Nucleus accumbens (tissue), 56 donors: ENCODE measurements at places on chromosomes 2 and 18.

DNA sequence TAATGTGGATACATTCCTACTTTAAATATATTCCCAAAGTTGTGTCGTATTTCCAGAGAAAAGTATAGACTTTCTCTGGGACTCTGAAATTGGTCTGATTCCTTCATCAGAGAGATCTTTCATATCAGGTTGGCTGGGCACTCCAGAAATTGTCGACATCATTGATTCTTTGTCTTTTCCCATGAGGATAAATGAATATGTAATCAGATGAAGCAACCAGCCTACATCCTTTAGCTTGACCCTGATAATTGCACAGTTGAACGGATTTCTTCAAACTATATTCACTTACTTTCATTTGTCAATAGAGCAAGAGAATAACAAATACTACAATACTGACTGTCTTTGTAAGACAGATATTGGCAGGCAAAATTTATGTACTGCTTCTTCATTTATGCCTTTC, 680.2 kb upstream of the LRRTM4 start:
- no peak for DNase-seq

DNA sequence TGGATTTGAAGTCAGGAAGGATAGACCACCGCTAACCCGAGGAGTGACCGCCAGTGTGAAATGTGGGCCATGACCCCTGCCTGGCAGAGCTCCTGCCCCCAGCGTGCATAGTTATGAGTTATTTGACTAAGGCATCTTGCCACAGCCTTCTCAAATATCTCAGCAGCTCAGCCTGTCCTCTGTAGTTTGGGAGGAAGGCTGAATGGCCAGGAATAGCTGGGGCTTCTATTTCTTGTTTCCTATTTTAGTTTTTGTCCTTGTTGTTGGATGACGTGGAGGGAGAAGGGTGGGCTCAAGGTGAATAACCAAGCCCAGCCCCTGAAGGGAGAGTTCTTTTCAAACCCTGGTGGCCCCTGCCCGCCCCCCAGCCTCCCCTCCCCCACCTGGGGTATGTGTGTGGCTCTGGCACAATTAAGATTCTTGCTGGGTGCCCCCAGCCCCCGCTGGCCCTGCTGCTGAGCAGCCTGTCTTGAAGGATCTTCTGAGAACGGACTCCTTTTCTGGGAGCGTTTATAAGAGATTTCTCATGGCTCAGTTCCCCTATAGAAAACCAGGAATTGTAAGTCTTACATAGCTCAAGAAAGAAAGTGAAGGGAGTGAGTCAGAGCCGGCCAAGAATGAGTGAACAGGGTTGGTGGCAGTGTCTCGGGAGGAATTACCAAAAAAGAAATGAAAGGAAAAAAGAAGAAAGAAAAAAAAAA, 157.4 kb downstream of the GLI2 start:
- no peak for DNase-seq

GRCh38 chr2:238868067-238868524, 20.2 kb downstream of the TWIST2 start:
- DNase-seq, result no peak

DNA sequence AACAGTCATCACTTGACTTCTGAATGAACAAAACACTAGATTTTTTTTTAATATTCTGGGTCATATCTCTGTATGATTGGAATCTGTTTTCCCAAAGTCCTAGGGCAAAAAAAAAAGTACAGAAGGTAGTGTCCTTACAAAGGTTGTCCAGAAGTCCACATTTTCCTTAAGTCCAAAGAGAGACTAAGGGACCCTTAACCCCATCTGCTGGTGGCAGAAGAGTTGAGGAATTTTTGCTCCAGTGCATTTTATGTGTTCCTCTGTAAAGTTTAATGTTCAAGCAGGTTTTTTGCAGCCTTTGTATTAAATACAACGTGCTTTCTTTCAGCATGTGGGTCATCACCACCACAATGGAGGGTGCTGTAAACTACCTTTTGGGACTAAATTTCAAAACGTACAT, 215.9 kb downstream of the SP3 start:
- no peak for DNase-seq

DNA sequence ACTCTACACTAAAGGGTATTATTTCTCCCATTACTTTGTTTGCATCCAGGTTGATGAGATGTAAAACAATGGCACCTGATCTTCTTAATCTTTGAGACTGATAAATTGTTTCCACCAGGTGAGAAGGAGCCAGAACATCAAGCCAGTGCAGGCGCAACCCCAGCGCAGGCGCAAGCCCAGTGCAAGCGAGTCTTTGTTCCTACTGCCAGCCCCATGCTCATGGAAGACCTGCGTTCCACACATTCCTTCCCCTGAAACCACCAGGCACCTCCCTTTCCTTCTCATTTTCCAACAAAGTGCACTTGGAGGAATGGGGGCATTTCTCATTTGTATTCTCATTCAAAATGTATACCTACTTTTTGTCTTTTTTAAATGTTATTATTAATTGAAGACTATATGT, 188.7 kb upstream of the SMAD2 start:
- no peak for DNase-seq

DNA sequence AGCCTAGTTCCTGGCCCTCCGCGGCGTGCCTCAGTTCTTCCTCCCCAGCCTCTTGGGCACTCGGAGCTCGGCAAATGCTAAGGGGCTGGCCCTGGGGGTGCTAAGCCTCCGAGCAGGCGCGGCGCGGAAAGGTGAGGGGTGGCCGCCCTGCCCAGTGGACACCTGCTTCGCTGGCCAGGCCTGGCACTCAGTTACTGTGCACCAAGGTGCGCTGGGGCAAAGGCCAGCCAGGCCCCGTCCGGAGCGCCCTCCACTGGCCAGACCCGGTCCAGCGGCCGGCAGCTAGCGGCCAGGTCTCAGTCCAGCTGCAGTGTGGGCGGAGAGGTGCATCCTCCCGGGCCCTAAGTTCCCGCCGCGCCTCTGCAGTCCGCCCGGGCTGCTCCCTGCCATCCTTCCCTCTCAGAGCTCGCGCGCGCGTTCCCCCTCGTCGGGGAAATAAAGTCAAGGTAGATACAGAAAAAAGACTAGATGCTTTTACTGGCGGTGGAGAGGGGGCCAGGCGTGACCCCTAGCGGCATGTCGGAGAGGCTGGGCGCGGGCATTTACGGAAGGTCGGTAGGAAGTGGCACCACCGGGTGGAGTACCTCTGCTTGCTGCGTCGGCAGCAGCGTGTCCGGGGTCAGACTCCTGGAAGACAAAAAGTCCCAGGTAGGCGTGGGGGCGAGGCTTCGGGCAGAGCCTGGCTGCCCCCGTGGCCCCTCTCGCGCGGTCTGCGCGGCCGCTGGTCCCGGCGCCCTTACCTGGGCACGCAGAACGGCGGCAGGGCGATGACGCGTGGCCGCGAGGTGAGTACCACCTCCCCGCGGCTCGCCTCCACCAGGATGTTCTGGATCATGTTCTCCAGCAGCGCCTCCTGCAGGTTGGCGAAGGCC, 9.4 kb upstream of the CRYBA2 start:
- no peak for DNase-seq

- DNase-seq, result no peak
Observed at GRCh38 chr2:222706616-222707015, 35.2 kb downstream of the MOGAT1 start.

DNA sequence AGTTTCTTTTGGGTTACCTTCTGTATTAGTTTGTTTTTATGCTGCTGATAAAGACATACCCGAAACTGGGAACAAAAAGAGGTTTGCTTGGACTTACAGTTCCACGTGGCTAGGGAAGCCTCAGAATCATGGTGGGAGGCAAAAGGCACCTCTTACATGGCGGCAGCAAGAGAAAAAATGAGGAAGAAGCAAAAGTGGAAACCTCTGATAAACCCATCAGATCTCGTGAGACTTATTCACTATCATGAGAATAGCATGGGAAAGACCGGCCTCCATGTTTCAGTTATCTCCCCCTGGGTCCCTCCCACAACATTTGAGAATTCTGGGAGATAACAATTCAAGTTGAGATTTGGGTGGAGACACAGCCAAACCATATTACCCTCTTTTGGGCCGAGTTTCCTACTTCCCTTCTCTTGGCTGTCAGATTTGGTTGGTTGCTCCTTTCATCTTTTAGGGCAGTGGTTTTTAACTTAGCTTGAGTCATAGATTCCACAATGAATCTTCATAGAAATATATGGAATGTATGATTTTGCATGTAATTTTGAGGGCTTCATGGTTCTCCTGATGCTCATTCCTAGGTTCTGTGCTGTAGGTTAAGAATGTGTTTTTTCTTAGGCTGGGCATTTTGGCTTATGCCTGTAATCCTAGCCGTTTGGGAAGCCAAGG, 44.2 kb downstream of the CEP192 start:
- DNase-seq, result no peak

GRCh38 chr2:133636287-133636686, 68.0 kb upstream of the NCKAP5 start:
- no peak for DNase-seq

DNA sequence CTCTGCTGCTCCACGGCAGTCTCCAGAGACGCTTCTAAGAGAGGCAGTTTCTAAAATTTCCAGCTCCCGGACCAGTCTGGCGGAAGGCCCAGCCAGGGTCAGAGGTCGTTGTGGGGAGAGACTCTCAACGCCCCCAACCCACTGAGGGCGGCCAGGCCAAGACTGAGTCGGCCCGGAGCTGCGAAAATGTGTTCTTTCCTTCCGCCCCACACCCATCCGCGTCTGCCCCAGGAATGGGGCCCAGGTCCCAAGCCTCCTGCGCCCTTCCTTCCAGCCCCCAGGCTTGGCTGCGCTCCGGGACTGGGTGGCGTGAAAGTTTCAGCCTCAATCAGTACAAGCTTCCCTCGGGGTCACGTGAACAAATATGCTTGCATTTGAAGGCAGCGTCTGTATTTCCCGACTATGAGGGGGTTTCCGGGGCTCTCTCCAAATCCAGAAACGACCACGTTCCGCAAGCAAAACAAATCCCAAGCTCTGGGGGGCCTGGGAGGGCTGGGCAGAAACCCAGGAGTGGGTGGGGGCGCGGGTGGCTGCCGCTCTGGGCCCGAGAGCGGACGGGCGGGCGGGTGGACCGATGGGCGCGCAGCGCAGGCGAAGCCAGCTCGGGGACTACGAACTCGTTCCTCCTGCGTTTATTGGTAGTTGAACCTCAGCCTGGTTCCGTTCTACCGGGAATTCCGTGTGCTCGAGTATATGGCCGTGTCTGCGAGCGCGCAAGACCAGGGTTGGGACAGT, 3.3 kb downstream of the HOXD3 start:
- DNase-seq, result no peak

- no peak for DNase-seq
Observed at GRCh38 chr2:64524604-64525316, 632 bp downstream of the AFTPH start.

DNA sequence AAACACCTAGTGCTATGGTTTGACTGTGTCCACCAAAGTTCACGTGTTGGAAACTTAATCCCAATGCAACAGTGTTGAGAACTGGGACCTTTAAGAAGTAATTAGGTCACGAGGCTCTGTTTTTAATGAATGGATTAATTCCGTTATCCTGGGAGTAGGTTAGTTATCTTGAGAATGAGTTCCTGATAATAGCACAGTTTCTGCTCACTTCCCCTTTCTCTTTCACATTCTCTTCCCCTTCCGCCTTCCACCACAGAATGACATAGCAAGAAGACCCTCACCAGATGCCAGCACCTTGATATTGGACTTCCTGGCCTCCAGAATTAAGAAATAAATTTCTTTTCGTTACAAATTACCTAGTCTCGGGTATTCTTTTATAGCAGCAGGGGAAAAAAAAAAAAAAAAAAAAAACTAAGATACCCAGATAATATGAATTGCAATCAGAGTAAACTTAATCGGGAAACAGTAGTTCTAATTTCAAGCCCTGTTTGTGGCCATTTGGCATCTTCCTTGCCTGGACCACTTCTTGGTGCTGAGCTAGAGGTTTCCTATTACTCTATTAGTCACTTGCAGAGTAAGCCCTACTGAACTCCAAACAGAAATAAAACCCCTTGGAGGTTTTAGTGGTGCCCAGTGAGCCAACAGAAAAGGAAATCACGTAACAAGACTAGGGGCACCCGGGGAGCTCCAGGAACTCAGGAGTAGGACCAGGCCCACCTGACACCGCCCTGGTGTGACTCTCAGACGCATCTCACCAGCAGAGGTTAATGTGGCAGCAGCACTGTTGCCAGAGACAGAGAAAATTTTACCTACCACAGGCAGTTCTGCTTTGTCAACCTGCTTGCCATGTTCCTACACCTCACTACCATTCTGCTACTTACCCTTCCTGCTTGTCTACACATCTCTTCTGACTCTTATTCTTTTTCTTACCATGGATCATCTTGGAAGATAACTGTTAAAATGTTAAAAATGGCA, 147.6 kb upstream of the CAB39 start:
- no peak for DNase-seq

GRCh38 chr2:227020416-227020815, 143.6 kb downstream of the COL4A4 start:
- DNase-seq, result no peak

DNA sequence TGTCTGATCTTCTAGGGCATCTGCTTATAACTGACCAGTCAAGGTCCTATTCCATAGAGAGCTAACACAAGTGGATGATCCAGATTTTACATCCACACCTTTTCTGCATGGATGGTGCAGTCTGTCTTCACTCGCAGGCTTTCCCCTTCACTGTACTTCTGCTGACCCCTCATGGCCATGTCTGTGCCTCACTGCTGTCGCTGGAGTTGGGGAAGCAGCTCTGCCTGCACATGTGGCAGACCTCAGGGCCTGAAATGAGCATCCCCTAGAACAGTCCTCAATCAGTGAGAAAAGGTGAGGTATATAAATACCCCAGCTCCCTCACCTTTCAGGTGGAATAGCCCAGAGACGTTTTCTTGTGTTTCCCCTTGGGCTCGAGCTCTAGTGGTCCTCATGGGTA, 233.8 kb downstream of the ANKRD36B start:
- DNase-seq, result no peak

DNA sequence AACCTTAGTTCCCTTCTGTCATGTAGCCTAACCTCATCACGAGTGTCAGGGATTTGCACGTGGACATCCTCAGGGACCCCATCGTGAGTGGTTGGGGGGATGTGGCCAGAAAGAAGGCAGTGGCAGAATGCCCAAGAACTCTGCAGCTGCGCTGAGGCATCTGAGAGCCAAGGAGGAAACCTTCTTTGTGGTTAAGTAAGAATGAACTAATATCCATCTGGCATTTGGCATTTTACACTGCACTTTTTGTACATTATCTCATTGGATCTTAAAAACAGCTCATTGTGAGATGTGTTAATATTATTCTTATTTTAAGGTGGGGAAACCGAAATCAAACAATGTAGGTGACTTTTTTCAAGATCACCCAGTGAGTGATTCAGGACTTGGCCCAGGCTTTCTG, 32.6 kb upstream of the APCDD1 start:
- no peak for DNase-seq

GRCh38 chr18:48405978-48406377, 3.2 kb downstream of the ZBTB7C start:
- no peak for DNase-seq

- no peak for DNase-seq
Observed at GRCh38 chr18:79919089-79919488, 32.4 kb downstream of the SLC66A2 start.

- no peak for DNase-seq
Observed at GRCh38 chr18:58196164-58196563, 152.1 kb downstream of the NEDD4L start.
